ENCODE measurements at places on chromosomes 6 and 20.

DNA sequence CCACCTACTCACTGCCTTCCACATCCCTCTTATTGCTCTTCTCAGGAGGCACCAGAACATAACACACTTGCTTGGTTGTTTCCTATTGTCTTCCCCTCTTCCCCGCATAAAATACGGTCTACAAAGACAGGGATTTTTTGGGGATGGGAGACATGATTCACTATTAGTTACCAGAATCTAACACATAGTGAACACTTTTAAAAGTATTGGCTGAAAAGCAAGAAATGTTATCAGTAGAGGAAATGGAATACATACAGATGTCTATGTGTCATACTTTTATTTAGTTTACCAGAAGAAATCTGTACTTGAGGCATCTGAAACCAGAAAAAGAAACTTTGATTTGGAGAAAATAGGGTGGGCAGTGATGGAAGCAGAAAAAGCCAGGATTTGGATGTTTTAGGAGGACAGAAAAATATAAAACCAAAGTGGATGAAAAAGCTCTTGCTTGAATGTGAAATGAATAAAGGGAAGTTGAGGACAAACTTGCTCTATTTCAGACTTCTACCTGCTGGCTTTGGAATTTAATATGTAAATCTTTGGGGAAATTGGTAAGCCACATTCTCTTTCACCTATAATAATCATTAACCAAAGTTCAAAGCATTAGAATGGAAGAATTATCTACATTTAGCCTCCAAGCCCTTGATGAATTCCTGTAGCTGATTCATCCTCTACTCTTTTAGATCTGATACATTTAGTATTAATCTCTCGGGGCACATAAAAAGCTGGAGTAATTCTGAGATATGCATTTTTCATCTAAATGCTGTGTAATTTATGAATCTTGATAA is 82.6 kb downstream of the DOK5 start:
- DNase-seq, result no peak

GRCh38 chr20:58712151-58712791 is 19.7 kb downstream of the NPEPL1 start:
- DNase-seq, result no peak

- peak; percentile 52 for DNase-seq
These were observed at the start of gene MACROD2 for GRCh38 chr20:13995086-13995665. Gene MACROD2, plus strand, starts transcription at chr20:13995516.

DNA sequence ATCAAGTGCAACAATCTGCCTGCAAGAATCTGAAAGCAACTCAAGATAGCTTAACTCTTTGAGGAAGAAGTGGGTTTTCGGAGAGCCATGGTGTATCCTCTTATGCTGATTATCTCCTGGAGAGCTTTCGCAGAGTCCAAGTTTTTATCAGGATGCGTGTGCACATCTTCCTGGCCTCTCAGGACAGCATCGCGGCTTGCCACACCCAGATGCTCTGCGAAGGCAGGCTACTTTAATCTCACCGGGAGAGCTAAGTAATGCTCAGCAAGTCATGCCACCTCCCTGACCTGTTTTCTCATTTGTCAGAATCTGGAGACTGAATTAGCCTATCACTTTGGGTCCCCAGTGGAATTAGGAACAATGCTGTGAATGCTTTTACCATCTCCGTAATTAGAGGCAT is 52.9 kb downstream of the TTI1 start:
- no peak for DNase-seq

DNA sequence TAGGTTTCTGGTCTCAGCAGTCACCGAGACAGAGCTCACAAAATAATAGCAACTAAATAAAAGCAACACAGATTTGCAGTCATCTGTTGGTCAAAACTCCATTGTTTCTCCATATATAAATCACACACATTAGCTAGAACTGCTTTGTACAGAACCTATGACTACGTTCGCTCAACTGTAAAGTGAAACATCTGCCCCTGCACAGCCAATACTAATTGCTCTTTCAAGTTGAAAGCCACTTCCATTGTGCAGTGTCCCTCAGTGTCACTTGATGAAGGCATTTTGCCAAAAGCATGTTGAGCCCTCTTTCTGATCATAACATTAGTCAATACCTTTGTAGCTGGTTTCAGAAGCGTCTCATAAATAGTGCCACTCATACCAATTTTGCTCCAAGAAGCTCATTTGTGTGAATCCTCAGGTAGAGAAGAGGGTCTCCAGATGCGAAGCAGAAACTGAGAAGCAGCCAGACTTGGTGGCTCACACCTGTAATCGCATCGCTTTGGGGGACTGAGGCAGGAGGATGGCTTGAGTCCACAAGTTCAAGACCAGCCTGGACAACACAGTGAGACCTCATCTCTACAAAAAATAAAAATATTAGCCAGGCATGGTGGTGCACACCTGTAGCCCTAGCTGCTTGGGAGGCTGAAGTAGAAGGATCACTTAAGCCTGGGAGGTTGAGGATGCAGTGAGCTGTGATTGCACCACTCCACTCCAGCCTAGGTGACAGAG is 68.9 kb downstream of the PERP start:
- no peak for DNase-seq

Data from NCI-H187 treated with DMSO at 0.1 percent for 48 hours (cell line).